ENCODE measurements at places on chromosomes 7 and 10.

DNA sequence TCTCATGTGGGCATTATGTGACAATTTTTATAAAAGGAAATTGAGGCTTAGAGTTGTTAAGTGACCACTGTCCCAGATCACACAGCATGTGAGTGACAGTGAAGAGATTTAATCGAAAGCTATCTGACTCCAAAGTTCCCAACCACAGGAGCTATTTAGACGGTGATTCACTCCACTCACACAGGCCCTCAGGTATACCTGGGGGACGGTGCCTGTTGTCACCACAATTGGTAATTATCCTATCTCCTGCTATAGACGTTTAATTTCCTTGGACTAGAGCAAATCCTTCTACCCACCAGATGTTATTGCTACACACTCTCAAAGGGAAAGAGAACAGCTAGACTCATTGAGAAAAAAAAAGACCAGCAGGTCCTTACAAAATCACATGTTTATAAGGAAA, 145.5 kb downstream of the KLF6 start:
- DNase-seq = no peak

- DNase-seq = no peak
Measured at GRCh38 chr10:1650542-1651269, 86.6 kb downstream of the ADARB2 start.

DNA sequence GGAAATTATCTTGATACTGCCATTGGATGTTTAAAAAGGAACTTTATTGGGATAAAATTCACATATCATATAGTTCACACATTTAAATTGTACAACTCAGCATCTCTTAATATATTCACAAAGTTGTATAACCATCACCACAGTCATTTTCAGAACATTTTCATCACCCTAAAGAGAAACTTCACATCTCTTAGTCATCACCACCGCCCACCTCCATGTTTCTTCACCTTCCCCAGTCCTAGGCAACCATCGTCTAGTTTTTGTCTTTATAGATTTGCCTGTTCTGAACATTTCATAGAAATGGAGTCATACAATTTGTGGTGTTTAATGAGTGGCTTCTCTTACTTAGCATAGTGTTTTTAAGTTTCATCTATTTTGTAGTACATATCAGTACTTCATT, 96.6 kb downstream of the ANKRD30A start:
- DNase-seq = no peak

DNA sequence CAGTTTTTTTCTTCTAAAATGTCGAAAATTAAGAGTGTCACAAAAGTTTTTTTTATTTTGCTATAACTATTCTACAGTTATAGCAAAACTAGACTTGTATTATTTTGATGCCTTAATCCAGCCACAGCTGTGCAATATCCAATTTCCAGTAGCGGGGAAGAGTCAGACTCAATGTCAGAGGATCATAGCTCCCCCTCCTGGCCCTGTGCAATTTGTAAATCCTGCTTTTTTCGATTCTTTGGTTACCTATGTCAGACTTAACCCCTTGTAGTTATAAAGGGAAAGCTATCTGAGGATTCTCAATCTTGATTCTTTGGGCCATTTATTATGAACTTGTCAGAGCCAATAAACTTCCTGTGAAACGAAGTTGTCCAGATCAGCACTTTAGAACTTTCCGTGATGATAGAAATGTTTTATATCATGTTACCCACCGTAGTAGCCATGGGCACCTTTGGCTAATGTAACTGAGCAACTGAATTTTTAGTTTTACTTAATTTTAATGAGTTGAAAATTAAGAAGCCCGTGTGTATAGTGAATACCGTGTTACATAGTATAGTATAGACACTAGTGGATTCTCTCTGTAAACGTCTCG, 87.7 kb upstream of the PRKCQ start:
- DNase-seq = no peak

DNA sequence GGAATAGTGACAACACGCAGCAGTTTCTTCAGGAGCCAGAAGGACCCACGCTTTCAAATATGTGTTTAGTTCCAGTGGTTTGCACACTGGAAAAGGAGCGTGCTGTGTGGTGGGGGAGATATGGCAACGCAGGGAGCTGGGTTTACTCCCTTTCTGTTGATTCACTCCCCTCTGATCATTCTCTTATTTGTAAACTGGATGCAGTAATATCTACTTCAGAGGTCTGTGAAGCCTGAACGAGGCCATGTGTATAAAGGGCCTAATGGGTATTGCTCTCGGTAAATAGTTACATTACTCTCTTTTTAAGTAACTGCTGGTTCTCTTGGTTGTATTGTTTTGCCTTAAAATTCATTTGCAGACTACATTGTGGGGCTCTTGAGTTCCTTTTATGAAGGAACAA, 19.2 kb downstream of the RBM17 start:
- no peak for DNase-seq

DNA sequence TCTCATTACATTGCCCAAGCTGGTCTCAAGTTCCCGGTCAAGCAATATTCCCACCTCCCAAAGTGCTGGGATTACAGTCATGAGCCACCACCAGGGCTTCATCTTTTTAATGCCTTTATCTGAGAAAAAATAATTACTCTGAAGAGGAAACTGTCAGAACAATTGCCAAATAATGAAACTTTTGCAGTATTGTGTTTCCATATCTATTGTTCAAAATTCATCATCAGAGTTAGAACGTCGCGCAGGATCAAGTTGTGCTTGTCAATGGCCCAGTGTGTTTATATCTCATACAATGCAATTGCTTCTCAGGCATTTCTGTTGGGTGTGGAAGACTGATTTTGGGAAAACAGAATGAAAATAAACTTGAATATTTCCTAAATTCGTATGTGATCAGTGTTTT, 143.1 kb downstream of the ARID5B start:
- no peak for DNase-seq

DNA sequence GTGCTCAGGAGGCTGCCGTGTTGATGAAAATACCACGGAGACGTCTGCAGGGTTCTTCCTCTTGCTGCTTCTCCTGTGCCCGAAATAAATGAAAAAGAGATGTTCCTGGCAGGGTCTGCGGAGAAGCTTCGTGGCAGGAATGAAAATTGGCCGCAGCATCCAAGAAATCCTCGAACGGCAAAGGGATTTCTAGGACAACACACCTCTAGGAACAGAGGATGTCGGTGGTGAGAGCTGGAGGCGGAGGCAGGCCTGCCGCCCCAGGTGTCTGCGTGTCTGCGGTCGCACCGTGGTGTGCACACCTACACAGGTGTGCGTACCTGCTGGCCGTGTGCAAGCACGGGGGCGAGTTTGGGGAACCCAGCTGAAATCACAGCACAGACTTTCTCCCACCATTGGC, 43.4 kb downstream of the TMEM130 start:
- DNase-seq = no peak

DNA sequence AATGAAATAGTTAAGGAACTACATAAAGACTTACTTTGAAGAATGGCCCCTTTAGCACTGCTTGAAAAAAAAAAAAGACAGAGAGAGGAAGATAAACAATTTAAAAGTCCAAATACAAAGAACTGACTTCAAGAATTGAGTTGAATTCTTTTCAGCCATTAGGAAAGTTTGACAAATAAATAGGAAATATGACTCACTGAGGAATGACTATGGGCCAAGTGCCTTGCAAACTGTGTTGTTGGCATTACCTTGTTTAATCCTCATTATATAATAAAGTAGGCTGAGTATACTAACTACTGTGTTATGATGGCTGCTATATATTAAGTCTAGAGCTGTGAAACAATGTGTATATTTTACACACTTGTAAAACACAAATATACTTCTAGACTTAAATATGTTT, 151.1 kb downstream of the ELMO1 start:
- no peak for DNase-seq

DNA sequence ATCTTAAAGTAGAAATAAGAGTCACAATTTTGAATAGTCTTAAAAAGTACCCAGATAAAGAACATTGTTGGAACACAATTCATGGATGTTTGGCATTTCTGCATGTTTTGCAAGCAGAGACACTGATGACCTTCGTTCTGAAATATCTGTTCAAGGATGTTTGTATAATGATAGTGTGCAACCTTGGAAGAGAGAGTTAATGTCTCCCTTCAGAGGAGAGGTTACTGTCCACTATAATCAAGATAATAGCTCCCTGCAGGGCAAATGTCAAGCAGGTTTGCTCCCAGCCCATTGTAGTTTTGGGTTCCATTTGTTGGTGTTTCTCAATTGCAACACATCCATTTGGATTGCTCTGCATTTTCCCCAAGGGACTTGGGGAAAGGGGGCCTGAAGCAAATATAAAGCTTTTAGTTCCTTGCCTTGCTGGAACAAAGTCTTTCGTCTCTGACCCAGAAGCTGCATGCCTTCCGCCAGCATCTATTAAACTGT, 45.2 kb downstream of the COL1A2 start:
- DNase-seq = no peak

- no peak for DNase-seq
Measured at GRCh38 chr10:100172349-100172748, 13.5 kb downstream of the ERLIN1 start.

GRCh38 chr10:20277820-20278219, 461.6 kb downstream of the PLXDC2 start:
- DNase-seq = no peak

DNA sequence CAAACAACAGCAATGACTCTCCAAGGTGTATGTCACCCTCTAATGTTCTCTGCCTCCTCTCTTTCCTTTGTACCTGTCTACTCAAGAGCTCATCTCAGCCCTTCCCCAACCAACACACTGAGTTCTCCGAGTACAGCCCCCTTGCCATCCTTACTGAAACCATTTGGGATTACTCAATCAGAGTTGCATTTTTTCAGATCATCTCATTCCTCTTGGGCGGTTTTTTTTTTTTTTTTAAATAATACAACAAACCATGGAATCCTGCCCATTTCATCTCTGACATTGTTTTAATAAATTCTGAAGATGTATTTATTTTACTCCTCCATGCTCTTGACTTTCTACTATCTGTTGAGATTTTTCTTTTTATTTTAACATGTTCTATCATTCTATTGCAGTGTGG, 4.2 kb upstream of the CREB3L2 start:
- no peak for DNase-seq

- no peak for DNase-seq
Measured at GRCh38 chr10:17685233-17685840, 41.4 kb downstream of the STAM start.

DNA sequence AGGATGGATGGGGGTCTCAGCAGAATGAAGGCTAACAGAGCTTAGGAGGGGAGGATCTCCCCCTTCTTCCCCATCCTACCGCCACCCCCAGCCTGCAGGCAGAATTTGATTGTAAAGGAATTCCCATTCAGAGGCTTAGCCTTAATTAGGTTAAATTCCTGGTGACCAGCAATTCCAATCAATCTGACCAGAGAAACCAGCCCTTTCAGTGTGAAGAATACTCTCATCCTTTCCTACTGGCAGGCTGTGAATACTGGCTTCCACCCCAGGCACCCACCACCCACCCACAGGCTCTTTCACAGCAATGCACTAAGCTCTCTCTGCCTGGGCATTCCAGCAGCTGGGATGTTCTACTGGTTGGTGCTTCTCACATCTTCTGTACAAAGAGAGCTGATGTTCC, 137.9 kb upstream of the LYZL1 start:
- DNase-seq = no peak

DNA sequence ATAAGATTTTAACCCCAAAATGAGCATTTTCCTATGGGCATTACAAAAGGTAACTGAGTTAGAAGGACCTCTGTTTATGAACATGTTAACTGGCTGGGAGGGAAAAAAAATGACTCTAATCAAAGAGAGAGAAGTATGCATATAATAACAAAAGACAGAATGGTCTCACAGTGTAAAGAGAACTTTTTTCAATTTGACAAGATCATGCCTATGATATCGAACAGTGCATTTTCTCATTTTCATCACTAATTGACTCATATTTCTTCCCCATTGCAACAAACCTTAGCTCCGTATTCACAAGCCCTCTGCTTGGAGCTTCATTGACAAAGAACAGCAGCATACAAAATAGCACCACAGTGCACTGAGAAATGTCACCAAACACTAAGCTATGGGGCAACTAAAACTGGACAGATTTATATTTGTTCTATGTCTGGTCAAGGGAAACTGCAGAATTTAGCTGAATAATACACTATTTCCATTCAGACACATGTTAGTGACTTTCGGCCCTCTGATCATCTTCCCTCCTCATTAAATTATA, 45.6 kb downstream of the SMURF1 start:
- no peak for DNase-seq

DNA sequence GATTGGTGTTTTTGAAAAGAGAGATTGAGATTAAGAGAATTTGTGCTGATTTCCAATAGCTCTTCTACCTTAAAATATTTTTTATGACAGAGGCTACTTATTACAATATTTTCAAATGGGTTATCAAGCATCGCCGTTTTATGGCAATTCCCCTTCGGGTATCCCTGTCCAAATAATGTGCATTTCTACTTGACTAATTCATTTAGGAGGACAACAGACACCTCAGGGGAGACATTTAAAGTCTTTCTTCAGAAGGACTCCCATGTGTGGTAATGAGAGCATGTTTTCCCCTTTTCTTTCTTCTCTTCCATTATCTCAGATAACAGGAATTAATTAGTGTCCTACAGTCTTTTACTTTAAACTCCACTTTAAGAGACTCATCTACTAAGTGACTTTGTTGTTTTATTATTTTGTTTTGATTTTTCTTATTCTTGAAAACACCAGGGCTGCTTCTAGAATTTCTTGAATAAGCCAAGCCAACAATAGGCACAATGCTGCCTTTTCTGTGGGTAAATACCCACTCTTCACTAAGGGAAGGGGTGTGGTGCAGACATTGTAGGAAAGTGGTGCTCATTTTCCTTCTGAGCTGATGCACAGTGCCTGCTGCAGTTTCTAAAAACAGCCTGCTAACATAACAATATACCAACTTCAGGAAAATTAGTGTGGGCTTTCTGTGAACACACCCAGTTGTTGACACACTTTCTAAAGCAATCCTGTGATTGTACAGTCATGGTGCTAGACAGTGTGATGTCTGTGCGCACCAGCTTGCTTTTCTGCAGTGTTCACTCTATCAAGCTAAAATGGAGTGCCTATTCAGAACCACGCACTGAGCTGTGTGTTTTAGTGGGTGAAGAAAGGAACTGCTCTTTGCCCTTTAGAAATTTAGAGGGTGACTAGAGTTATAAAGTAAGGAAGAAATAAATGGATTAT, 597.7 kb downstream of the NRG3 start:
- DNase-seq = no peak

GRCh38 chr7:11332865-11333228, 359.2 kb downstream of the PHF14 start:
- no peak for DNase-seq

DNA sequence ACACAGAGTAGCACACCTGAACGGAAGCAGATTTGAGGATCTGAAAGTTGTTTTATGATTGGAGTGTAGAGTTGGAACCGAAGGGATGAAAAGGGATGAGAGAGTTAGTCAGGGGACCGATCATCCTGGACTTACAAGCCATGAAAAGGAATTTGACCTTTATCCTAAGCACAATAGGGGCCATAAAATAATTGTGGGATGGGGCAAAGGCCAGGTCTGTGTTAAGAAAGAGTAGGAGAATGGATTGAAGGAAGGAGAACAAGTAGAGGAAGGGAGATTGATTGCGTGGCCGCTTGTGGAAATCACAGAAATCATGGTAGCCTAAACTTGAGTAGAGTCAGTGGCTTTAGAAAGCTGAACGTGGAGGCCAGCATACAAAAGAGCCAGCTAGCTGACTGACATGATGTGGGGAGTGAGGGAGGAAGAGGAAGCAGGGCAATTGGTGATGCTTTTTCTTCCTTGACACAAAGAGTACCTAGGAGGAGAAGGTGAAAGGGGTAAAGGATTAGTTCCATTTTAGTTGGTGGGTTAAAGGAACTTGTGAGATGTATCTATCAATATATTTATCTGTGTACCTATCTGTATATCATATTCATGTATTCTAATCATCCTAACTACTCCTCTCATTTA, 67.1 kb upstream of the RPA3 start:
- DNase-seq = no peak
